Stimulated activated CD8-positive, alpha-beta memory T cell treated with anti-CD3 and anti-CD28 coated beads, Interleukin-4, amount 100 ng/mL, for 4 hours (primary cell): ENCODE measurements at places on chromosomes 1 and 21.

GRCh38 chr1:116881879-116882520 lies 27.7 kb upstream of the PTGFRN start:
- no peak for DNase-seq

DNA sequence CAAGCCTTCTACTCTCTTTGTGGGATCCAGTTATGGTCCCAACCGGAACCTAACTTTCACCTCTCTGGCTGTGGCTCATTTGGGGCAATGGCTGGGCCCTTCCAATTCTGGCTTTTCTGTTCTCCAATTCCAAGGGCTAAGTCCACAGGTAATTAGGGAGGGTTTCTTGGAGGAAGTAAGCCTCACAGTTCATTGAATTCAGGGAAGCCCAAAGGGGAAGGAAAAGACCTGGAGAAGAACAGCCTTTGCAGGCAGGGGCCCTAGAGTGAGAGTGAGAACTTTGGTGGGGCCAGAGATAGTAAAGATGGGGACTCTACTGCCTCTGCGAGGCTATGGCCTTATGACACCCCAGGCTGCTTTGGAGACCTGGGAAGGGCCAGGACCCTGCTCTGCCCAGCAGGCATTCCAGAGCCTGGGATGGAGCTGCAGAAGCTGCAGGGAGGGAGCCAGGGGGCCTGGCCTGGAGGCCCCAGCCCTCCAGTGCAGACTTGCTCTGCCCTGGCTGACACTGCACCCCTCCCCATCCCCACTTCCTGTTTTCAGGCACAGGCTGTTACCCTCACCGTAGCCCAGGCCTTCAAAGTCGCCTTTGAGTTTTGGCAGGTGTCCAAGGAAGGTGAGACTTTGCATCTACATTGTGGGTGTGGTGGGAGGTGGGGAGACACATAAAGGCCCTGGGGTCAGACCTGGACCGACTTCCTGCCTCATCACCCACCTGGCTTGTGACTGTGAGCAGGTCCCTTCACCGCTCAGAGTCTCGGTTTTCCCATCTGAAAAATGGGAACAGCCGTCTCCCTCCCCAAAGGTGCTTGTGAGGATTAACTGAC lies 18.9 kb downstream of the LDLRAP1 start:
- DNase-seq, result peak; percentile 42

GRCh38 chr1:156118177-156118868 lies 3.8 kb downstream of the LMNA start:
- no peak for DNase-seq

DNA sequence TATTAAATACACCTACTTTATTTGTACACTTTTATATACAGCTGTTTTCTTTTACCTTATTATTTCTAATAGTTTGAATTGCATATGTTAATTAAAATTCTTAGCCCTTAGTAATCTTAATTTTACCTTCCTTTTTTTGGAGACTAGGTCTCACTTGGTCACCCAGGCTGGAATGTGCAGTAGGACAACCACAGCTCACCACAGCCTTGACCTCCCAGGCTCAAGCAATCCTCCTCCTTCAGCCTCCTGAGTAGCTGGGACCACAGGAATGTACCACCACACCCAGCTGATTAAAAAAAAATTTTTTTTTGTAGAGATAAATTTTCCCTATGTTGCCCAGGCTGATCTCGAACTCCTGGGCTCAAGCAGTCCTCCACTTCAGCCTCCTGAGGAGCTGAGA lies 15.0 kb upstream of the SDC3 start:
- no peak for DNase-seq

GRCh38 chr1:227887697-227888403 lies 59.9 kb downstream of the WNT9A start:
- no peak for DNase-seq

DNA sequence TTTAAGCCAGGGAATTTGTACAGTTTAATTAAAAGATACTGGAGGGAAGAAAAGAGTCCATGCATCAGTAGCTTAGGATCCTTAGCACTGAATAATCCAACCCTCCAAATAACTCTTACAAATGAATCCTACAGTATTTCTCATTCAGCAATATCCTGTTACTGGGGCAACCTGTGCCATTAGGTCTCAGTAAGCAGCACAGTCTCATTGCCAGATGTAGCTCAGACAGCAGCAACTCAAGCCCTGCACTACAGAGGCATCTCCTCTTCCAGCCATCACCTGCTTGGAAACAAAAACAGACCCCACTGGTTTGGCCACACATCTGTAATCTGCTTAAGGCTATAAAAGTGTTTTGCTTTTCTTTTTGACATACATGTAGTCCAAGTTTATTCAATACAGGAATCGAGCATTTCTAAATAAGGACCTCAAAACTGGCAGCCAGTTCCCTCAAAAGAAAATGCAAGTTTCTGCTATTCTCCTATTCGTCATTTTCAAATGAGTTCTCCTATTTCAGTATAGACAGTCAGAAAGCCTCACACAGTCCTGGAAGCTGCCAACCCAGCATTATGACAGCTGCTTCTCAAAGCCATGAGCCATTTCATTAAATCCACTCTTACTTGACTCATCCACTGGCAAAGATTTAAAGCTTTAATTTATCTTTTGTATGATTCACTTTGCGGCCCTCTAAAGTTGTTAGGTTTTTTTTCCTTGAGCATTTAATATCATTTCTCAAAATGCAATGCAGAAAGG lies 129.0 kb downstream of the APP start:
- DNase-seq, result no peak

GRCh38 chr1:45355683-45356082 lies 15.4 kb upstream of the MUTYH start:
- no peak for DNase-seq

GRCh38 chr1:118960026-118960561 lies 28.0 kb downstream of the TBX15 start:
- no peak for DNase-seq

DNA sequence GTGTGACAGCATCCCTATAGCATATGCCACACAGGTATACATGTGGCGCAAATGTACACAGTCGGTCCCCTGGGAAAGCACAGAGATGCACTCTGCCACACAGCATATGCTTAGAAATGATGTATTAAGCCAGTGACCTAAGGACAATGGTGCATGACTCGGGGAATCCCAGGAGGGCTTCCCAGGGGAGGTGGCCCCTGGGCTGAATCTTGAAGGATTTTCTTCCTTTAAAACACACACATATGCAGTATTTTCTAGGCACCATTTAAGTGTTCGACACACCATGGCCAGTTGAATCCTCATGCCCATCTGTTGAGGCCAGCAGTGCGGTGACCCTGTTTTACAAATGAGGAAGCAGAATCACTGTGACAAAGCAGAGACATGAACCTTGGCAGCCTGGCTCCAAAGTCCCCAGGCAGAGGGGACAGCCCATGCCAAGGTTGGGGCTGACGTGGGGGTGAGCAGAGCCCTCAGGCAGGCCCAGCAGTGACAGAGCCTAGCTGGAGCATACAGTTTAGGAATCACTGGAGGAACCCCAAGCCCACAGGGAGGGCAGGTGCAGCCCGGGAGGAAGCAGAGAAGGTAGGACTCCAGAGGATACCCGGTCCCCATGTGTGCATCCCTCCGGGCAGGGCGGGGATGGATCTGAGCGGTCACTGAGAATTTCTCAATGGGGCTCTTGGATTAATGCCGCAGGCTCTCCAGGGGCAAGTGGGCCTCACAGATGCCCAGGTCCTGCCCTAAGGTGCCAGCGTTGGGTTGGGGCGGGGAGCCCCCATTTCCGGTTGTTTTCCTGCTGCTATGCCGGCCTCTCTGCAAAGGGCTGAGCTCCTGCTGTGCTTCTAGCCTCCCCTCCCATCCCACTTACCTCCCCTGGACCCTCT lies 28.4 kb downstream of the WNT3A start:
- no peak for DNase-seq

- no peak for DNase-seq
Measured at GRCh38 chr1:185155600-185156287, 1.0 kb downstream of the TRMT1L start.

DNA sequence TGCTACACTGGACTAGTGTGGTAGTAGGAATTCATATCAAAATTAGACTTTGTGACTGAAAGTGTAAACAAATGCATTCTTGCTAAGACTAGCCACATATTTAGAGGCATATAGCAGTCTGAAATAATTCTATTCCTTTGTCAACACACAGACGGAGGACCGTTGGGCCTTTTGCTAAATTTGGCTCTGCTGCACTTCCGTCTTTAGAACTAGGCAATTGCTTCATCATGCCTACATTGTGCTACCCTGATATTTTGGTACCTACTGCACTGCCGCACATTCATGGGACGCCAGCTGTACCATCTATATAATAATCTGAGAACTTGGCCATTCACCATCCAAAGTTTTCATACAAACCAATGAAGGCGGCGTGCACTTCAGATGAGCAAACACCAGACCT lies 346.8 kb downstream of the KIF26B start:
- DNase-seq, result no peak

- DNase-seq, result no peak
Measured at GRCh38 chr1:223338811-223339746, 24.9 kb downstream of the SUSD4 start.

DNA sequence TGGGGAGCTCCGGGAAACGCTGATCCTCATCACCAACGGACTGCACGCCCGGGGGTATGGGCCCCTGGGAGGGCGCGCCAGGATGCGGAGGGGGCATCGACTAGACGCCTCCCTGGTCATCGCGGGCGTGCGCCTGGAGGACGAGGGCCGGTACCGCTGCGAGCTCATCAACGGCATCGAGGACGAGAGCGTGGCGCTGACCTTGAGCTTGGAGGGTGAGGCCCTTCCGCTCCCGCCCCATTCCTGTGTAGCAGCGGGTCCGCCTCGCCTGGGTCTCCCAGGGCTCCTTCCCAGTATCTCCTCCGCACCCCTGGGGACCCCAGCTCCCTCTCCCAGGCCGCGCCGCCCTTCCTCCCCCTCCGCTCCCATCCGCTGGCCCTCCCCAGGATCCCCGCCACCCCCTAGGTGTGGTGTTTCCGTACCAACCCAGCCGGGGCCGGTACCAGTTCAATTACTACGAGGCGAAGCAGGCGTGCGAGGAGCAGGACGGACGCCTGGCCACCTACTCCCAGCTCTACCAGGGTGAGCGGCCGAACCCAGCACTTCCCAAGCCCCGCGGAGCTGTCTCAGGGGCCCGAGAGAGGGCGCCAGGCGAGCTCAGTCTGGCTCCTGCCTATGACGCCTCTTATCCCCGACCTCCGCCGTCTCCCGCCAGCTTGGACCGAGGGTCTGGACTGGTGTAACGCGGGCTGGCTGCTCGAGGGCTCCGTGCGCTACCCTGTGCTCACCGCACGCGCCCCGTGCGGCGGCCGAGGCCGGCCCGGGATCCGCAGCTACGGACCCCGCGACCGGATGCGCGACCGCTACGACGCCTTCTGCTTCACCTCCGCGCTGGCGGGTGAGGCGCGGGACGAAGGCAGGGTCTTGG lies 5.0 kb downstream of the HAPLN2 start:
- no peak for DNase-seq

DNA sequence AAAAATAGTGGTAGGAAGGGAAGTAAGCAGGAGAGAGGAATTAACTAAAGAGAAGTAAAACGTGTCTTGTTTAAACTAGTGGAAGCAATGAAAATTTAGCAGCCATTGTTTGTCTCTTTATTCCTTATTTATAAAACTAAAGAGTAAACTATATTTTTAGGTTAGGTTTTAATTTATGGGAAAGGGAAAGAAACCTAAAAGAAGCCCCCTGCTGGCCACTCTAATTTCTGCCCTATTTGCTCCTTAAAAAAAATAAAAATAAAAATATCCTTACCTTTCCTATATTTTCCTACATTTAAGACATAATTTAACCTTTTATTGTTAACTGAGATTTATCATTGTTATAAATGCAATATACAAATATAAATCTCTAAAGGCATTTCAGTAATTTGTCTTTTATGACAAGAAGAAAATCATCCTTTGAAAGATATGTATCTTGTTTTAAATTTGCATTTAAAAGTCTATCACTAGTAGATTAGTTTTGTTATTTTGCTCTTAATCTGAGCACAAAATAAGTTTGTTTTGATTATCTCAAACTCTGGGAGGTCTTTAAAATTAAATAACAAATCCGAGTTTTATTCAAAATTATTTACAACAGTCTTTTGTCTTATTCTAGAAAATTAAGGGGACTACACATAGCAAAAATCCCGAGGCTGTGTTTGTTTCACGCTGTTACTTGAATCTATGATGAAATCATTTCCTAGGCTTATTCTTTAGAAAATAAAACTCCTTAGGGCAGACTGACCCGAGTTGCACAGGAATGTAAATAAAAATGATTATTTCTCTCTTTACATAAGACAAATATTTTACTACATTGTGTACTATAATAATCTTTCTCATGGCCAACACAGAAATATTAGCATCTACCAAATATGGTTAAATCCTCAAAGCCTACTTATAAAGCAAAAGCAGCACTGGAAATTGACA lies 201.7 kb downstream of the NRIP1 start:
- no peak for DNase-seq

GRCh38 chr1:209884665-209885117 lies 53.3 kb upstream of the SYT14 start:
- DNase-seq, result no peak

GRCh38 chr1:2415801-2416208 lies 3.4 kb upstream of the PEX10 start:
- no peak for DNase-seq
